ENCODE measurements at places on chromosomes 11 and 22.

- DNase-seq, result no peak
These were observed 28.4 kb downstream of the CCDC90B start for GRCh38 chr11:83257761-83258168.

DNA sequence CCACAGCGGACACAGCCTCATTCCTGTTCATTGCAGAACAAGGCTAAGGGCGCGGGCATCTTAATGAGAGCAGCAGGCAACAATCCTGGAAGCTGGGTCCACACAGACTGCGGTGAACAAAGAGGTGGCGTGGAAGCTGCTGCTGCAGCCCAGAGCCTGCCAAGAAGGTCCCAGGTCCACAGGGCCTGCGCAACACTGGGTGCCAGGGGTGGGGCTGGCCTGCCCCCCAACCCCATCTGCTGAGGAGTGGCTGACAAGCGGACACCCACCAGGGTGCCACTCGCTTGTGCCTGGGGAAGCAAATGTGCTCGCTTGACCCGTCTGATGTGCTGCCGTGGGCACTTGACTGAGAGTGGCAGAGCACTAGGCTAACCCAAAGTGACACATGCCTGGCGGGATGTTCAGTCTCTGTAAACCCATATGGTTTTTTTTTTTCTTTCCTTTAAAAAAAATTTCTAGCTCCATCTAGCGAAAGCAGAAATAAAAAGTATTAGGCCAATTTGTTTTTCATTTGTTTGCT, 83.2 kb upstream of the PITPNB start:
- no peak for DNase-seq

DNA sequence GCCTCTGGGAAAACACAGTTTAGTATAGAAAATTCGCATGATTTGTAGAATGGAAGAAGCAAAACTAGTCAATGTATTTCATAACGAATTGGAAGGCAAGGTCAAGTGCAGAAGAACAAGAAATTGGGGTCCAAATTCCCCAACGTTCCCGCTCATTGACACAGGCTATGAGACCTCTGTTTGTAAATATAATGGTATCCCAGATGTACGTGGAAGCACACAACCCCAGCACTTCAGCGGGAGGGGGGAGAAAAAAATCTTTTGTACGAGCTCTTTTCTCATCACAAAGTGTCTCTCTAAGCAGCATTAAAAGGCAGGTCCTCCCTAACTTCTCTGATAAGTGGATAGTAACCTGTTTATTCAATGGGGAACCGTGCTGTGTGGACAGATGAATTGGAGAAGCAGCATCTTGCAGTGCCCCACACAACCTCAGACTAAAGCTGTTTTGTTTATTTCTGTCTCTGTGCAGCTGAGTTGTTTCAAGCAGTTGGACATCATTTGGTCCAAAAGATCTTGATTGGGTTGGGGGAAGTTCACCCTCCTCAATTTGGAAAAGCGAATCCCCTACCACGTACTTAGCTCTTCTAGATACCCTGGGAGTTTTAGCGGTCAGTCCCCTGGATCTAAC, 1.1 kb upstream of the GAB2 start:
- DNase-seq, result no peak

DNA sequence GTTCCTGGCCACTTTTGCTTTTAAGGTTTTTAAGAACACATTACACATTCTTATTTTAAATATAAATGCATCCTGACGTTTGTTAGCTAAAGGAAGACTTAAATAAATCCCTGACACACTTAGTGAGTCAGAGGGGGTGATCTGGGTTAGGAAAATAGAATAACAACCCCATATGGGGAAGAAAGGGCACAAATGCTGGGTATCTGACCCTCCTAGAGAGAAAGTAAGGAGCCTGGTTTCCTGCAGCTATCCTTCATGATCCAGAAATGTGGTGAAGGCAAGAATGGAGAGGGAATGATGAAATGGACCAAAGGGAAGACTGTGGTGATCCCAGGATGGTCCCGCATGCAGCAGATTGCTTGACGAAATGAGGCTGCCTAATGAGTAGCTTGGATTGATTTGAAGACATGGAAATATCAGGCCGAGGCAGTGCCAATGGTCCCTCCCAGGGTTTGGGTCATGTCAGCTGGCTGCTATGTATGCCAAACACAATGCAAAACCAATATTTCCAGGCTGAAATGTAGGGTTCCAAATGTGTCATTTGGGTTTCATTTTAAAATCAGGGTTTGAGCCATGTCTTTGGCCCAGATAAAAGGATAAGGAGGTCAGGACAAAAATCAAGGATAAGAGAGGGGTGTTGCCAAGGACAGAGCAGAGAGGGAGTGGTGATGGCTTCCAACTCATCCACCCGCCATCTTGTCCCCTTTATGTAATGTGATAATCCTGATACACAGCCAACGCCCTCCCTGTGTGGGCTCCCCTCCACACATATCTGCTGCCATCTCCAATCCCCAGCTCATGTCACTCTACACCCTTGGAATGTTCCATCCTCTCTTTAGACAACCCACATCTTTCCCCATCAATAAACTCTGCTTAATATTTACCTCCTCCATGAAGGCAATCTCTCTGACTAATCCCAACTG, 135.1 kb upstream of the PITPNB start:
- no peak for DNase-seq

DNA sequence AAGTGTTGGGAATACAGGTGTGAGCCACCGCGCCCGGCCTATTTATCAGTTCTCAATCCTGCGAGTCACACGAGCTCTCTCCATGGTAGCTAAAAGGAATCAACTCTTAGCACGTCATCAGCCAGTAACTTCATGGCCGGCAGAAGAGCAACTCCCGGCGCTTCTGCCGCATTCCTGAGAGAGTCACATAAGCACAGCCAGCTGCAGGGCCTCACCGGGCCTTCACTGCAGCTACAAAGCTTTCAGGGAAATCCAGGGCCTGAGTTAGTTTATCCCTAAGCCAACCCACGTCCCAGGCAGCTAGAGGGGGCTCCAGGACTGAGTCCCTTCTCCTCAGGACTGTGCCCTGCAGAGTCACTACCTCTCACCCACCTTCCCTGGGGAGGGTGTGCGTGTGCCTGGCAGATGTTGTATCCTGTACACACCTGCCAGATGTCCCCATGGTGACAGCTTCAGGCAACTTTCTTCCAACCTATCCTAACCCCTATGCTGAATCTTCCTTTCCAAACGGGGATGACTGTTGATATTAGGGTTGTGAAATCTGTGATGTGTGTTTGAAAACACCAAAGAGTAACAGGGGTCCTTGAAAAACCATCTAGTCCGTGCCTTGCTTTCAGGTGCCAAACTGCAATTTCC, 45.9 kb upstream of the ARFGAP3 start:
- DNase-seq, result no peak

DNA sequence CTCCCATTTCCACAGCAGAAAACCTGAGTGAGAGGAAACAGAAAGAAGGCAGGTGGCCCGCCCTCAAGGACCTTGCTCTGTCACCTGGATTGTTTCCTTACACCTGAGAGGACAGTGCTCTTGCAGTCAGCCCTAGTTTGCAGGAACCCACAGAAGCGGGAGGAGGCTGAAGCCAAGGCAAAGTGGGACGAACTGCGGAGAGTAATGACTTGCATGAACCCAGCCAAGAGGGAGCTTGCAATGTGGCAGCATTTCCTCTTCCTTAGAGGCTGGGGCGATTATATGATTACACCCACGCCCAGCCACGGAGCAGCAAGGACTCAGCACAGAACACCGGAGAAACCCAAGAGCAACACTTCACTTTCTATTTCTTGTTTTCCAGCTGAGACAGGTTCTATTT, 102.6 kb downstream of the SPON1 start:
- no peak for DNase-seq

GRCh38 chr11:126477535-126478305, 122.2 kb downstream of the ST3GAL4 start:
- DNase-seq, result no peak

- no peak for DNase-seq
These were observed 105.7 kb downstream of the RASSF10 start for GRCh38 chr11:13114566-13115379.

DNA sequence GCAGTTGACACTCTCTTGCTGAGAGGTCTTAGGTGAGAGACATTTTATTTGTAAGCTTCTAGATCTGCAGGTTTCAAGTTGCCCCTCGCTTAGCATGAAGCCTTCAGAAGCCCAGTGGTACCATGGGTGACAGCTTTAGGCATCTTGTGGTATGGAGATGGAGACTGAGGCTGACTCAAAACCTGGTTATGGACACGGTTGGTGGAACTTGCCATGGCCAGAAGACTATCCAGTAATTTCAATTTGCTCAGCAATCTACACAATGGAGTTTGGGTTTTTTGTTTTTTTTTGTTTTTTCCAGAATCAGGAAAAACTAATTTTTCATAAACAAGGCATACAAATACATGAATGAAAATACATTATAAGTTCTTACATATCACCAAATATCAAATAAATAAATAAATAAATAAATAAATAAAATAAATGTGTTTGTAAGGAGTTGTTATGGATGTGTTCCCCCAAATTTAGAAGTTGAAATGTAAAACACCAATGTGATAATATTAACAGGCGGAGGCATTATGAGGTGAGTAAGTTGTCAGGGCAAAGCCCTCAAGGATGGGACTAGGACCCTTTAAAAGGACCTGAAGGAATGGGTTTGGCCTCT, 22.6 kb downstream of the ETS1 start:
- no peak for DNase-seq

DNA sequence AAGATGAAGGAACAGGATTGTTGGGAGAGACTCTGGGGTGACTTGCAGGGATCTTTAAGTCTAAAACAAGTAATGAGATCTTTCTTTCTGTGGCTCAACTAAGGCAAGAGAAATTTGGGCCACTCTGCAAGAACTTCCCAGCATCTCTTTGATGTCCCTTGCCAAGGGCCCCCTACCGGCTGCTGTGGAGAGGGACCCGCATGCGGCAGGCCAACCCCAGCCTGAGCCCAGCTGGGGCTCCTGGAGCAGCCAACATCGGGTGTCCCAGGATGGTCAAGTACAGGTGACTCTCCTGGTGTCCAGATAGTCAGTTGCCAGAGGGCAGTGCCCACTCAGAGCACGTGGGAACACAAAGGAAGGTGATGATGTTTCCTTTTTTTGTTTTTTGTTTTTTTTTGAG, 363.2 kb downstream of the TBC1D22A start:
- no peak for DNase-seq

- no peak for DNase-seq
These were observed 74.3 kb upstream of the LRRC4C start for GRCh38 chr11:41533761-41534160.

DNA sequence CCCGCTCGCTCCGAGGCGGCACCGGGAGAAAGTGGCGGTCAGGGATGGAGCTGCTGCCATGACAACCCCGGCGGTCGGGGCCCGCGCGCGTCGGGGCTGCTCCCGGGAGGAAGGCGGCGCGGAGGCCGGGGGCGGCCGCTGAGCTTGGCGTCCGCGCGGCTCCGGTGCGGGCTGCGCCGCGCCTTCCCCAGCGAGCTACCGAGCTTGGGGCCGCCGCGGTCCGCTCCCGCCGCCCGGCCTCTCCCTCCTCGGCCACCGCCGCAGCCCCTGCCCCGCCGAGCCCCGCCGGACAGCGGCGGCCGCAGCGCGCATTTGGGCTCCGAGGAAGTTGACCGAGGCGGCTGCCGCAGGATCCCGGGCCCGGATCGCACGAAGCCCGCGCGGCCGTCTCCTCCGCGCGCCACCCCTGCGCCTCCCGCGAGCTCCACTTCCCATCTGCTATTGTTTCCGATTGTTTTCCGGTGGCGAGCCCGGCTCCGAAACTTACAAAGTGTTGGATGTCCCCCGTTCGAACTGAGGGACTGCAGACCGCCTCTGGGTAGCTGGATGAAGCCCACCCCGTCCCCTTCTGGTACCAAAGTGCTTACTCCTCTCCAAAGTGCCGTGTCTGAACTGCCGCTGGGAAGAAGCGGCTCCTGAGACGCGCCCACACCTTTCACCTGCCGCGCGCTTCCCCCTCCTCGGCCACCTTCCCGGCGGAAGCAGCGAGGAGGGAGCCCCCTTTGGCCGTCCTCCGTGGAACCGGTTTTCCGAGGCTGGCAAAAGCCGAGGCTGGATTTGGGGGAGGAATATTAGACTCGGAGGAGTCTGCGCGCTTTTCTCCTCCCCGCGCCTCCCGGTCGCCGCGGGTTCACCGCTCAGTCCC, 540.3 kb downstream of the NTM start:
- DNase-seq, result no peak

DNA sequence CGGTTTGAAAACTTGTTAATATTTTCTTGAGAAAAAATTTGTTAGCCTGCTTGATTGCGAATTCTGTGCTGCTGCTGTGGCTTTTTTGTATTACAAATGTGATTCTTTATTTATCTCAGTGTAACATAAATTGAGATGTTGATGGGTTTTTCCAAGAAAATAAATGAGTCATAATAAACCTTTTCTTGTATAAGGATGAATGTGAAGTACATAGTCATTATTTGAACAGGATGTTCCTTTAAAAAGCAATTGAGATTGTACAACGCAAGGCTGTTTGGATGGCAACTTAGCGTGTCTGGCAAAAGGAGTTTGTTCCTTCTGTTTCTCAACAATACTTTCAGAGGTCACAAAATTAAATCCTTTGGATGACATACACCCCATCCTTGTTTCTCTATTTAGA, 24.6 kb upstream of the CARD18 start:
- no peak for DNase-seq

- DNase-seq, result no peak
These were observed 101.1 kb upstream of the CRYBB3 start for GRCh38 chr22:25098445-25099081.

GRCh38 chr22:31259798-31260473, 32.4 kb downstream of the PIK3IP1 start:
- DNase-seq, result no peak

DNA sequence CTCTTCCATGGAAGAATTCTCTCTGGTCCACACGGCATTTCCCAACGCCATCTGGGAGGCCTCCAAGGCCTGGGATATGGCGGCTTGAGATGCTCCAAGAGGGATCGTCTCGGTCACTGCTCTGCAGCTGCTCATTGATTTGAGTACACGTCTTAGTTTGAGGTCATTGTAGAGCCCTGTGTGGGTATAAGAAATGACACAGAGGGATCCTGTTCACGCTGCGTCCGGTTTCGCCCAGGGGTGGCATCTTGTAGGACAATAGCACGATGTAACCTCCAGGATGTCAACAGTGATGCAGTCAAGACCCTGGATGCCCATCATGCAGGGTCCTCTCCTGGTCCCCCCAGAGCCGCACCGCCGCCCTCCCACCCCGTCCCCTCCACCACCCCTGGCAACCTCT, 564.6 kb downstream of the BRD1 start:
- no peak for DNase-seq

GRCh38 chr11:65900125-65900898, at the start of gene FOSL1:
FOSL1 (minus strand) TSS chr11:65900388; CDS start chr11:65900339, 49 bp downstream.
- DNase-seq, result peak; percentile 91

DNA sequence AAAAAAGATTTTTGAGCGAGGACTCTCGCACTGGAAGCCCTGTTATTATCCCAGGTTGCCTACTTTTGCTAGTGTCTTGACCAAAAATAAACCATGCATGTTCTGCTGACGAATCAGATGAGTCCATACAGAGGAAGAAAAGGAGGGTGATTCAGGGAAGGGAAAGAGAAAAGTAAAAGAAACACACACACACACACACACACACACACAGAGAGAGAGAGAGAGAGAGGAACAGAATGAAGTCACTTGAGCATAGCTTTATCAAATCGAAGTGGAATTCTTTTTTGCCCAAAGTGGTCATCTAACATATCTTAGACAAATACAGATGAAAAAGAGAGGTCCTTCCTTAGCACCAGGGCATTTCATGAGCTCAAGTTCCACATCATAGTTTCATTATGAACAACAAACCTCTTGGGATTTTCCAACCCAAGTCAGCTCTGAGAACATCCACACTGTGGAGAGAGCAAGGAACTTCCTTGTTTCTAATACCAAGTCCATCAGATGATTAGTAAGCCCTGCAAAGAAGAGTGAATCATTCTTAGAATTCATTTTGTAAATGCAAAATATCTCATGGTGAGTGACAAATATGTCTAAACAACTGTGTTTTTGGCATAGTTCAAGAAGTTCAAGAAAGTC, 7.7 kb upstream of the MMP12 start:
- DNase-seq, result no peak

- peak; percentile 42 for DNase-seq
These were observed 23.9 kb downstream of the NEFH start for GRCh38 chr22:29503811-29504372.
